ENCODE measurements at places on chromosomes 4 and X.

DNA sequence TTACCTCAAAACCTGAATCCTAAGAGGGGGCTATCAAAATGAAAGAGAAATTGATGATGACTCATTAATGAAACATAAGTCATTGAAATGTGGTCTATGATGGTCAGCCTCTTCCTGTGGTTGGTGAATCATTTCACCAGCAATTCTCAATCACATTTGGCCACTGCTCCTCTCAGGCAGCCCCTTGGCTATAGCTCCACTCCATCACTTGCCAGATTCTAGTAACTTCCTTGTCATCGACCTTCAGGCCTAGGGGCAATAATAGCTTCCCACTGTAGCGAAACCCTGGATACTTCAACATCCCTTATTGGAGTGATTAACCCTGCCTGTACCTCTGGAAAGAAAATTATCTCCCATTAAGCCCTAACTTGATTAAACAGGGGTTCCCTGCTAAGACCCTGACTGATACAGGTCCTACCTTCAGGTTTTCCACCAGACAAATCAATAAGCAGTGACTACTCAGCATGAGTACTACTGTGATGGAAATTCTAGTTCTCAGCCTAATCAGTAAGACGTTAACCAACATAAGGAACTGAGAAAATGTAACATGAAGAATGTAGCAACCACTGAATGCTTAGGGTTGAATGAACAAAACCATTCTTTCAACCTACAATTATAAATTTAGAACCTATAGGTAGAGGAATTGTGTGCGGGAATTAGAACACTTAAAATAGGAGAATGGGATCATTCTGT is 30.4 kb downstream of the ADH7 start:
- DNase-seq: no peak

- no peak for DNase-seq
These were observed 205.9 kb downstream of the NDST4 start for GRCh38 chr4:114907568-114907967.

GRCh38 chrX:64152857-64153256 is 52.7 kb downstream of the AMER1 start:
- DNase-seq: no peak

- no peak for DNase-seq
These were observed 90.4 kb upstream of the RAB40AL start for GRCh38 chrX:102846544-102847236.

DNA sequence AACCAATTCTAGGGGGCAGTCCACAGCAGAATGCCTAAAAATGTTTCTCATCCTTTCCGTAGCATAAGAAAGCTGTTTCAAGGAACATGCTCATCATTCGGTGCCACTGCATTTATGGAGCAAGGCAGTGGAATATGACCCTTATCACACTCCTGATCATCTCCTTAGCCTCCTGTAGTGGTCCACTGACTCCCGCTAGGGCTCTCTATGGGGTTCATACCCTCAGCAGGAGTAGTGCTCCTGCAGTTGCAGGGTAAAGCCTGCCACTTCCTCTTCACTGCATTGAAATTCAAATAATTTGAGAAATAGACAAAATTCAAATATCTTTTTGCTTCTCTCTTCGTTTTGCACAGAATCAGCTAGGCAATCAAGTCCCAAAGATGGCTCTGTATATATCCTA is 107.0 kb downstream of the NDST3 start:
- DNase-seq: no peak

- DNase-seq: no peak
These were observed 109.3 kb downstream of the KDR start for GRCh38 chr4:55016131-55016530.
